ENCODE measurements at places on chromosomes 5 and 9.
A peak's percentile ranks its signal among the peaks of the same experiment; 100 is the strongest.

GRCh38 chr9:86061972-86062739 is 37.2 kb downstream of the GOLM1 start:
- DNase-seq, result no peak

DNA sequence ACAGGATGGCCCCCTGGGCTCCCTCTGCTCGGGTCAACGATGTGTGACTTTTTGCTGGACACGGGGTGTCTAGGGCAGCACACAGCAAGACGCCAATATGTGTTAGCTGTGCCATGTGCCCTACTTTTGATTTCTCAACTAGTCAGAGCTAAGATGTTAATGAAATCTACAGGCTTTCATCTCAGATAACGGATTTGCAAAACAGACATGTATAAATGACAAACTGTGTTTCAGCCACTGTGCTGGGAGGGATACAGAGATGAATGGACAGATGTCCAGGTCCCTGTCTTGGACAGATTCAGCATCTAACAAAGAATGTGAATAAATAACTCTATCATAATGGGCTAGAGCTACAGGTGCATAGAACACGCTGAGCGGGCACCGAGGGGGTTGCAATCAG is 160.2 kb upstream of the LHFPL2 start:
- no peak for DNase-seq

DNA sequence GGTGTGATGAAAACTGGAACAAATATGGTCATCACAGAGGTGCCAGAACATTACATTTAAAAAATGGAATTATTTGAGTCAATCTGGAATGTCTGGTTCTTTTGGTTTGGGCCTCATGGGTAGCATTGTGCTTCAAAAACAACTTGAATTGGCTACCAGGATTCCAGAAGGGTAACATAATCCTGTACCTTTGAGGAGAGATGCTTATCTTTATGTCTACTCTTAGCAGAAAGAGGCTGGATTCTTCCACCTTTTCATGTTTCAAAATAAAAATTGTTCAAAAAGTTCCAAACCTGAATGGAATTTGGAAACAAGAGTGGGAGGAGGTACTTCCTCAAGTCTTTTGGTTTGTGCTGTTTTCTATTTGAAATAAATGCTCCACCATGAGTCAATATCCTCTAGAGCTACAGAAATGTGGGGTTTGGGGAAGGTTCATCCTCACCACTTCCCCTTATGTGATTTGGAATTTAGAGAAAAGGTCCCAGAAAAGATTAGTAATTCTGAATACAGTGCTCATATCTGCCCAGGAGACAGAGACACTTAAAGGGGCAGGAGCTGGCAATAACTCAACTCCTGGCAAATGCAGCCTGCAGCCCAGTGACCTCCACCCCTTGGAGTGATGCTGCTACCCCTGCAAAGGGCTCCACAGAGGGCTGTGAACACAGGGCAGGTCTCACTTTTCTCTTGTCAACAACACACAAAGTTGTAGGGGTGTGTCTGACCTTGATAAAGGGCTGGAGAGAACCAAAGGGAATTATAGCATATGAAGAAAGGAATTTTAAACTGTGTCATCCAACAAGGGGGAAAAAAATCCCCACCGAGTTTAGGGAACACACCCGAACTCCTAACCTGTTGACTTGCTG is 272.8 kb downstream of the CWC27 start:
- peak; percentile 55 for DNase-seq

DNA sequence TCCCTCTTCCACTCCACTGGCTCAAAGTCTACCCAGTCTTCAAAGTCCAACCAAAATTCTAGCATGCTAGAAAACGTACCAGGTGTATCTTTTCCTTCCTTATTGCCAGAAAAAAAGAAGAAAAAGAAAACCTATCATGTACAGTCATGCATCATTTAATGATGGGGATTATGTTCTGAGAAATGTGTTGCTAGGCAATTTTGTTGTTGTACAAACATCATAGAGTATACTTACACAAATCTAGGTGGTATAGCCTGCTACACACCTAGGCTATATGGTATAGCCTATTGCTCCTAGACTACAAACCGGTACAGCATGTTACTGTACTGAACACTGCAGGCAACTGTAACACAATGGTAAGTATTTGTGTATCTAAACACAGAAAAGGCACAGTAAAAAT is 104.8 kb downstream of the SREK1 start:
- no peak for DNase-seq

DNA sequence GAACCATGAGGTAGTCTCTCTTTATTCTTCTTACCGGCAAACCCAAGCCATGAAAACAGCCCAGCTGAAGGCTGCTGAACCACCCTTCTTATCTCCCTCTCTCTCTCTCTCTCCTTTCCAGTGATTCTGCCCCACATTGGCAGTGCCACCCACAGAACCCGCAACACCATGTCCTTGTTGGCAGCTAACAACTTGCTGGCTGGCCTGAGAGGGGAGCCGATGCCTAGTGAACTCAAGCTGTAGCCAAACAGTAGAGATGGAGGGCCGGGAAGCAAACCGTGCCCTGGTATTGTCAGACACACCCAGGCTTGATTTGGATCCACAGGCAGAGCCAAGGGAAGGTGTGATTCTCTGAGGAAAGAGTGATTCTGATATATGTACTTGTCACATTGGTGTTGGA is 14.0 kb downstream of the GRHPR start:
- no peak for DNase-seq

GRCh38 chr9:108473209-108474112 is 382.3 kb downstream of the ACTL7B start:
- no peak for DNase-seq

Measured in NB4 (cell line).